ENCODE measurements at places on chromosomes 7 and 10.

DNA sequence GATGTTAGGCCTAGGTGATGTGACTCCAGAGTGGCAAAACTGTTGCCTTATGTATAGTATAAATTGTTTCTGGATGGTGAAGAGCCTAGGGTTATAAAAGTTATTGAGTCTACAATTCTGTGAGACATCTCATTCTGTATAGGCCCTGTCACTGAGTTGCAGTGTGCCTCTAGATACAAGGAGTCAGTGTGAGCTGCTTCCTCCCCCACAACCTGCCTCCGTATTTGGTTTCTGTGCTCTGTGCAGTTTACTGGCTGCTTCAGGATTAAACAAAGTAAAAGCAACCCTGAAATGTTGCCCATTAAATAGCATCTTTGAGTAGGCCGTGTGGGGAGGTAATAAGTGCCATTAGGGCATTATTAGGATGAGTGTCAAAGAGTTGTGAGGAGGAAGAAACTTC, 1.9 kb upstream of the IFRD1 start:
- DNase-seq, result no peak

- no peak for DNase-seq
These were observed 109.6 kb downstream of the CYTH3 start for GRCh38 chr7:6162650-6163366.

- DNase-seq, result no peak
These were observed 30.6 kb upstream of the CTBP2 start for GRCh38 chr10:125190946-125191345.

DNA sequence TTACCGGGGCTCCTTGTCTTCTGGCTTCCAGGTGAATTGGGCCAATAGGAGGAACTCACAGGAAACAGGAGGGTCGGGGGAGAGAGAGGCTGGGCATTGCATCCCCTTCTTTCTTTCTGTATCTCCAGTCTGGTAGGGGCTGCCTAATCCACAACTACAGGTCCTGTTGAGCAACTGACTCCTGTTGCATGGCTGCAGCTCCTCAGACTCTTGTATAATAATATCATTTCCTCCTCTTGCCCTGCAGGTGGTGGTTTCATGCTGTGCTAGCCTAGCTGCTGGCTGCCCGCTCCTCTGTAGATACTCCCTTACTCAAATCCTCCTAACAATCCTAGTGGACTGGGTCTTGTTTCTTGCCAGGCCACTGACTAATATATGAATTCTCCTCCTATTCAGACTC, 276.5 kb upstream of the SMIM30 start:
- DNase-seq, result no peak
